Right hindlimb (tissue), 1 donor: ENCODE measurements at places on chromosomes 5 and 9.

DNA sequence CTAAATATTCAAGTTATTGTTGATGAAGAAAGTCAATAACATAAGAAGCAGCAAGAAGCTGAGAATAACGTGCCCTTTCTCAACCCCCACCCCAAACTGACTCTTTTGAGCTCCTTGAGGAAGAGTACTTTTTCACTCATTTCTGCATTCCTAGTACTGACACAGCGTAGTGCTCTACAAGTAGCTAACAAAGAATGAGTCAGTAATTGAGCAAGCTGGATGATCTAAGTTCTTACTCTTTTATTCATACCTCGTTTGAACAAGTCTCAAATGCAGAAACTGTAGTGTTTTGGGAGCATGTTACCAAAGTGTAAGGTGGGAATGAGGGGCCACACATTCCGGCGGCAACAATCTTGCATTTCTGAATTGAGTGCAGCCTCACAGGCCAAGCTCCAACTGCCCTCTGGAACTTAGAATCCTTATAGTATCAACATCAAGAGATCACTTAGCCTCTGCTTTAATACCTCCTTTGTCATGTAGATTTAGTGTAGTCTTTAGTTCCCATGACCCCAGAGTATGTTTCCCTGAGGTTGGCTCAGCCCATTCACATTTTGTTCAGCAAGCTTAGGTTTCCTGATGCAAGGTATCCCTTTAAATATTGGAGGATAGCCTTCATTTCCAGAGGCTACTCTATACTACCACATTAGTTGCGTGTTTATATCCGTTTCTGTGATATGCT lies 152.0 kb downstream of the PRR16 start:
- no peak for DNase-seq

GRCh38 chr5:146164382-146164781 lies 18.1 kb downstream of the LARS1 start:
- no peak for DNase-seq

- DNase-seq, result no peak
Measured at GRCh38 chr9:100125910-100126309, 26.9 kb downstream of the INVS start.

- DNase-seq, result no peak
Measured at GRCh38 chr9:102832814-102833213, 162.3 kb upstream of the CYLC2 start.

- no peak for DNase-seq
Measured at GRCh38 chr5:31382051-31382878, 149.6 kb downstream of the DROSHA start.

GRCh38 chr5:79886456-79886855 lies 104.6 kb downstream of the MTX3 start:
- DNase-seq, result no peak

- DNase-seq, result no peak
Measured at GRCh38 chr9:123893831-123894460, 36.0 kb downstream of the DENND1A start.

DNA sequence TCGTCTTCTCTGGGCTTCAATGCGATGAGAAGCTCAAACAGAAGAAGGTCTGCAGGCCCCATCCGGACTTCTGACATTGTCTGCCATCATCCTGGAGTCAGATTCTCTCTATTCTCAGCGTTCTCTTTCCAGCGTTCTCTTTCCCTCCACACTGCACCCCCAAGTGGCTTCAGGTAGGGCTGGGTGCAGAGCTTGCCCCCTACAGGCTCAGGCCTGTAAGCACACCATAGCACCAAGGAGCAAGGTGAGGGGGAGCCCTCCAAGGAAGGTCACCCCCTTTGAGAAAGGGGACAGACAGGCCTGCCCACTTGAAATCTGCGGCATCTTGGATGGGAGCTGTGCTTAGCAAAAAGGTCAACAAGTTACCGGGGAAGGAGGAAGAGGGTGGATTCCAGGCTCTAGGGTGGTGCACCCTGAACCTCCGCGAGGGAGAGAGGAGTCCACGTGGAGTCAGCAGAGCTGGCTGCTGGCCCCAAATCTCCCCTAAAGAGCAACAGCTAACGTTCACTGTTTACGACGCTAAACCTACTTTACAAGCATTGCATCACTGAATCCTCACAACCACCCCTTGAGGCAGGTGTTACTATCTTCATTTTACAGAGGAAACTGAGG lies 27.5 kb downstream of the GPX3 start:
- DNase-seq, result no peak

GRCh38 chr9:35763803-35764202 lies 9.7 kb upstream of the MSMP start:
- no peak for DNase-seq

- DNase-seq, result peak; percentile 98
Measured at GRCh38 chr5:34007621-34008600, at the start of gene AMACR. Gene AMACR (minus strand): TSS chr5:34008050. CDS start chr5:34008019, 31 bp downstream.

- no peak for DNase-seq
Measured at GRCh38 chr5:3153226-3153858, 401.9 kb upstream of the IRX2 start.

GRCh38 chr5:165495829-165496380 lies 1990.5 kb downstream of the MAT2B start:
- DNase-seq, result peak; percentile 19

DNA sequence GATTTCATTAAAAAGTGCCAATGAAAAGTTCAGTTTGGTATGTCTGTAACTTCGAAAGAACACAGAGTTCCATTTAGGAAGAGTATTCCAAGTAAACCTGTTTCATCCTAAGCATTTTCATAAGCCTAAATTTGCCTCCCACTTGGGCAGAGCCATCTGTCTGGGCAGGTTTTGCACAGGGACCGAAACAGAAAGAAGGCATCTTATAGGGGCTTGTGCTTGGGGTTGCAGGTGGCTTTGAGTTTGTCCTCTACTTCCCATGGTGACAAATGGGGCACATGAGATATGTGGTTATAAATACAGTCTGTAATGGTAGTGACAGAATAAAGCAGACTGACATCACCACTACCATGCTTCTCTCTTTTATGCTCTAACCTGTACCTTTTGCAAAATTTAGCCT lies 63.7 kb downstream of the MCTP1 start:
- DNase-seq, result no peak

DNA sequence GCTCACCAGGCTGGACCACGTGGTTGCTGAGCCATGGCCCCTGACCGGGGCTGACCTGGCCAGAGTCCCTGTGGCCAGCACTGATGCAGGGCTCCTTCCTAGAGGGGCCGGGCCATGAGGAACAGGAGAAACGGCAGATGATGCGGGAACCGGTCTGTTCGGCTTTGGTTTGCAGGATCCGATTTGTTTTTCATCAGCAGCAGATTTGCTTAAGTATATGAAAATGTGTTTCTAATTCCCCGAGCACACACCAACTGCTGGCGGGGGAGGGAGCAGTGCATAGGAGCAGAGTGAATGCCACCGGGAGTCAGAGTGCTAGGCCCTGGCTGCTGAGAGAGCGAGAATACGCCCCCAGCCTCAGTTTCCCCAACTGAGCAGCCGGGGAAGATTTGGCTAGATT lies 13.6 kb downstream of the NTNG2 start:
- no peak for DNase-seq

- DNase-seq, result no peak
Measured at GRCh38 chr9:73179589-73179988, 27.9 kb downstream of the ANXA1 start.

DNA sequence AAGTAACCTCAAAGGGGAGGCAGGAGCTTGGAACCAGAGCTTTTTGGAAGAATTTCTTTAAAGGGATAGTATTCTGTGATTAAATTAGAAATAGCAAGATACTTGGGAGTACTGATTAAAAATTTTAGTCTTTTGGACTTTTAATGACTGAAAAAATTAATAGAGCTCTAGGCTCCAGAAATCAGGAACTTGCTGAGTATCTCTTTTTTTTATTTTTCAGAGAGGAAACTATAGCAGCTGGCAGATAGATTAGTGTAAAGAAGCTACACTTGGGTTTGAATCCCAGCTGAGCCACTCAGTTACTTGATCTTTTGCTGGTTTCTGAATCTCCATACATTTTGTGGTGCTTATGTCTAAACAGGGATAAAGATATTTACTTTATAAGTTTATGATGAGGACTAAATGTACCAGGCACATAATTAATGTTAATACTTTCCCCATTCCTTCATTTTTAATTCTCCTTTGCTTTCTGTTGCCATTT lies 94.2 kb upstream of the TNC start:
- DNase-seq, result no peak

DNA sequence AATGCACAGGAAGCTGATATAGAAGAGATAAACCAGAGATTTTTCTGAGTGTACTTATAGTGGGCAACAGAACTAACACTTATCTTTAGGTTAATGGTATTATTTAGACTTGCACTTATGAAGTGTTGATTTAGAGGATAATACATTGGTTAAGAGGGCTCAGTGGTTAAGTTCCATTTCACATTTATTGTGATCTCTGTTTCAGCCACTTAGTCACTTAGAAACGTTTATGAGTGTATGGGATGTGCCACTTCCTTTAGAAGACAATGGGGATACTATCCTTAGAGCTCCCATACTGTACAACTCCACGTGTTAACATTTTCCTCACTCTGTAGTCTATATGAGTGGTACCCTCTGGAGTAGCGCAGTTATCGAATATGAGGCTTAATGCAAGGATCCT lies 57.5 kb downstream of the PIP5K1B start:
- DNase-seq, result no peak

DNA sequence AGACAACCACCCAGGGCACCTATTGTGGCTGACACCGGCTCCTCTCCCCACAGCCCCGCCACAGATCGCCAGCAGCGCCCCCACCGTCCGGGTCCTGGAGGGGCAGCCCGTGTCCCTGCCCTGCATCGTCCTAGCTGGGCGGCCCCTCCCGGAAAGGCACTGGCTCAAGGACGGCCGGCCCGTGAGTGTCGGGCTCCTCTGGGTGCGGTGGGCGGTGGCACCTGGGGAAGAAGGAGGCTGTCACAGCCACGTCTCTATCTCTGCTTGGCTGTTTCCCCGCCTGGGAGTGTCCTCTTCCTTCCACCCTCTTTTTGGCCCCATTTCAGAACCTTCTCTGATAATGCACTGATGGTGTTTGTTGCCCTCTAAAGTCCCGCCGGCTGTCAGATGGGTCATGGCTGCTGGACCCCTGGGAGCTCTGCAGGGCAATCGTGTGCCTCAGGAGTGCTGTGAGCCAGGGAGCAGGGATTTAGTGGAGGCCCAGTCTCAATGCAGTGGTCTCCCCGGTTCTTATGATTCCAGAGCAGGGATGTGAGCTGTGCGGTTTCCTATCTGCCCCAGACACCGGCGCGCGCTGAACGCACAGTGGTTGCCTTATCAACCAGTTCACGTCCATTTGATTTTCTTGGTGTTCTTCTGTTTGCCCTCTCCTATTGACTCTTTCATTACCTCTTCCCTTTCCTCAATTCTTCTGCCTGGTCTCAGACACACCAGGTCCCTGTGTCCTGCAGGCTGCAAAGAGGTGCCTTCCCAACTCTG lies 55.3 kb downstream of the HMCN2 start:
- no peak for DNase-seq

GRCh38 chr5:639253-639530 lies 27.1 kb downstream of the CEP72 start:
- no peak for DNase-seq

GRCh38 chr9:35511453-35511852 lies 21.5 kb downstream of the RUSC2 start:
- no peak for DNase-seq
